Right ventricle myocardium inferior (tissue), 1 donor: ENCODE measurements at places on chromosomes 5 and 9. TPM values are rescaled to one million over a fixed set of nuclear protein-coding genes. Genes with fewer than 3 reads are reported as not detected.

- no peak for DNase-seq
Measured at GRCh38 chr5:115806986-115807653, 9.3 kb downstream of the CDO1 start.

DNA sequence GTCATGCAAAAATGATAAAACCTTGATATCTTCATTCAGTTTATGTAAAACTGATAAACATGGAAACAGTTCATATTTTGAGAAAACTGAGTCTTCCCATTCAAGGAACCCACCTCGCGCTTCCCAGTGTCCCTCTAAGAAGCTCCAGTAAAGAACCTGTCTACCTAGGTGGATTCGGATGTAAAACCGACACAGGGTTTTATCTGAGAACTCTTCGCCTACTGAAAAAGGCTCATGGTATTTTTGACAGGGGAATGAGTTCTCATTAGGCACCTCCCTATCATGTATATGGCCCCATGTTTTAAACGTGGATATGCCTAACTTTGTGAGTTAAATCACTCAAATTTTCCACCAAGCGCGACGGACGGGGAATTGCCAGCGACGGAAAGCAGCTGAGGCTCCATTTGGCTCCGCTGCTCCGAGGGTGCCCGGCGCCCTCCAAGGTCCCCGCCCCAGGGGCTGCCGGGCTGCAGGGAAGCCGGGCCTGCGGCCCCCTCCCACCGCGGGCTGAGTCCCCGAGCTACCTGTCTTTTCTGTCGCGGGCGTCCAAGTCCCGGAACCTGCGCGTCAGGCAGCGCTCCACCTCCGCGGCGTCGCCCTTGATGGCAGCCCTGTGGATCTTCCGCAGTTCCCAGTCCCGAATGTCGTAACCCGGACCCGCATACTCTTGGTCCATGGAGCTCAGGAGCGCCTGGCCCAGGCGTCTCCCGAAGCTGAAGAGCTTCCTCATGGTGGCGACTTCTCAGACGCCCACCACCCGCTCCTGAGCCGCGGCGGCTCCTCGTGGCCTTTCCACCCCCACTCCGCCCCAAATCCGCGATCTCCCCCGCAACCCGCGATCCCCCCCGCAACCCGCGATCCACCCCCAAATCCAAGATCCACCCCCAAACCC is 594 bp downstream of the ANKRD18A start:
- no peak for DNase-seq

DNA sequence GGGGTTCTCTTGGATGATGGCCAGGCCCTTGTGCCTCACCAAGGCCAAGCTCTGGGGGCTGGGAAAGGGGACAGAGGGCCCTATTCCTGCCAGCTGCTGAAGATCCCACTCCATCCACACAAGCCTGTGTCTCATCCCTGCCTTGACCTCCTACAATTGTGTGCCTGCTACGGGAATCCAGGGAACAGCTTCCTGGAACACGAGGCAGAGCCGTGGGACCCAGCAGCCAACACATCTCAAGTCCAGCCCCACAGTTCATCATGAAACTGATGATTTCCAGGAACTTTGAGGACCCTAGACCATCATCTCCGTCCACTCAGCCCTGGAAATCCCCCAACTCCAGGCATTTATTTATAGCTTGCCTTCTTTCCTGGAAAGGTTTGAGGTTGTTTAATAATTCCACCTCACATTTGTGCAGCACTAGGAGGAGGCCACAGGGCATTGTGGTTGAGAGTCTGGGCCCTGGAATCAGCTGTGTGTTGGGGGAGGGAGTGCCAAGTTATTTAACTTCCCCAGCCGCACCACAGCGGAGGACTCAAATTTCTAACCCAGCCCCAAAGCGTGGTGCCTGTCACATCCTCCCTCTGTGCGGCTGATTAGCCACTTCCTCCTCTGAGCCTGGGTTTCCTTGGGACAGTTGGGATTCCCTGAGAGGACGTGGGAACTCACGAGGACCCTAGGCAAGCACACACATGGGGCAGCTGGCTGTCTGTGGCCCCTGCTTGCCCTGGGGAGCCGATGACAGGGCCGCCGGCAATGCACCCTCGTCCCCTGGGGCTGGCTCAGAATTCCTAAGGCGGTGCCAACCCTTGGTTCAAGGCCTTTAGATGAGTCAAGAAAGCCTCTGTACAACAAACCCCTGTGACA is 58.2 kb upstream of the GGTA1 start:
- DNase-seq: peak; percentile 69

The PCDH12 gene
- total RNA-seq: 10.4 TPM

The ARID3C gene
- not detected for total RNA-seq

DNA sequence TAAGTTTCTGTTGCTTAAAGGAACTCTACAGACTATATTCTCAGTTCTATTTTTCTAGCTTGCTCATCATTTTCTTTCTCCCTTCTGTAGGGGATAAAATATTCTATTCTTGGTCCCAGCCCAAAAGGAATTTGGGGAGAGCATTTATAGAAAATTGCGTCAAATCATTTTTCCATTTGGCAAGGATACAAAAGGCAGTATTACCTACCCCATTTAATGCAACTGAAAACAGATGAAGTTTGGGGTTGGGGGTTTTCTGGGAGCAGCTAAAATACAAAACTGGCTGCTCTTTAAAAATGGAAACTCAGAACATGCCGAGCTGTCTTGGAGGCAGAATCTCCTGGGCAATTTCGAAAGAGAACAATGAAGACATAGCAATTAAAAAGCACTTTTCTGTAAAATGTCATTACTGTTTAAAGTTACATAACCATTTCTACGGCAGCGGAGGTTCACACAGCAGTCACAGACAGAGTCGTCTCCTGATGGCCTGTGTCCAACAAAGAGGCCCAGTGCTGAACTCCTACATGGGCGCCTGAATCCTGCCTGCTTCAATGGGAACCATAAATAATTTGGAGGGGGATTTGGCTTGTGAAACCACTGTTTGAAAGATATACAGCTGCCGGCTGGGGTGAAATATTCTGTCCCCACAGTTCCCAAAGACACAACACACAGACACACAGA is 152.4 kb downstream of the BRINP1 start:
- DNase-seq: peak; percentile 58

DNA sequence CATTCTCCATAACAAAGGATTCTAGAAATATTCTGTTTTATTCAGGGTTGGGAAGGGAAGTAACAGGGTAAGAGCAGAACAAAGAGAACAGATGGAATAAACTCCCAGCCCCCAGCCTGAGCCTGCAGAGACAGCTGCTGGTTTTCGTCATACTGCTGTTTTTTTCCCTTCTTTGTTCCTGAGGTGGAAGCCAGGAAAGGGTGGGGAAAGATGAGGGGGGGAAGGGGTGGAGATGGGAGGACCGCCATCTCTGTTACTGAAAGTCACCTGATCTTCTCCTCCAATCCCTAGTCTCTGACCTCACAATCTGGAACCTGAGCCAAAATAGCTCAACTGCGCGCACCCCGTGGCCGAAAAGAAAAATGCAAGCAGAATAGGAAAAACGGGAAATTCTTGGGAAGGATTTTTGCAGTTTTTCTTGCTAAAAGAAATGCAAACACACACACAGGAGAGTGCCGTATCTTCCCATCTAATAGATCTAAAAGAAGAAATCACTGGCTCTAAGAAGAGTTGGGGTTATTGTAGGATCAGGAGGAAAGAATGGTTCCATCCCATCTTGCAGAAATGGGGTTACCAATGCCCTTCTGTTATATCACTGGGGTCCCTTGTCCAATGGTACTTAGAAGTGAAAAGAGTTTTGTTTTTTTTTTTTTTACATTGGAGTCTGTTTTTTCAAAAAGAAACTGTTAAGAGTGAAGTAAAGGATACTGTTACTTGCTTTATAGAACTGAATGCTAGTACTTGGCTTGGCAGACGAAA is 57.9 kb downstream of the DIAPH1 start:
- peak; percentile 72 for DNase-seq

The SIMC1 gene
- 4.1 TPM for total RNA-seq

DNA sequence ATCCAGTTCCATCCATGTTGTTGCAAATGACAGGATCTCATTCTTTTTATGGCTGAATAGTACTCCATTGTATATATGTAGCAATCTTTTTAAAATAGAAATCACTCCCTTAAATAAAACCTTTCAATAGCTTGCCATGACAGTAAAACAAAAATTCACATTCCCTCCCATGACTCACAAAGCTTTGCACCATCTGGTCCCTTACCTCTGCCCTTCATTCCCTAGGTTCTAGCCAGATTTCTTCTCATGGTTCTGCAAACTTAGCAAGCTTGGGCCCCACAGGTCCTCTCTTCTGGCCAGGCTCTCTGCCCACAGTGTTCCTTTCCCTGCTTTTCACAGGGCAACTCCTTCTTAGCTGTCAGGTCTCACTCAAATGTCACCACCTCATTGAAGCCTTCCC is 4.3 kb upstream of the SPOCK1 start:
- no peak for DNase-seq

DNA sequence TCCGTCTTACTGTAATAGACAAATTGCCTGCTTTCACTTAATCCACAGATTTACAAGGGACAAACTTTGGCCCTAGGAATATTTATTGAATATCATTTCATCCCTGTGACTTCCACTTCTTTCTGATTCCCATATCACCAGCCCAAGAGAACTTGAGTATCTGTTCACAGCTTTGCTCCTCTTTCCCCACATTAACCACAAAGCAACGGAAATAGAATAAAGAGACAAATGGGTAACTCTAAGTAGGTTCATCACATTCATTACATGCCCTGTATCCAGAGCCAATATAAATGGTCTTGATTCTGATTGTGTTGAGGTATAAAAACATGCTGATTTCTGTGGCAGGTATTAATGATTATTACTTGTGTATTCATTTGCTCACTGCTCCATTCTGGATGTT is 41.9 kb downstream of the TMEM252 start:
- DNase-seq: no peak

The PCDHB14 gene
- total RNA-seq: 4.1 TPM
